ENCODE measurements at places on chromosomes 16 and 17. TPM values are rescaled to one million over a fixed set of nuclear protein-coding genes. Genes with fewer than 3 reads are reported as not detected.

DNA sequence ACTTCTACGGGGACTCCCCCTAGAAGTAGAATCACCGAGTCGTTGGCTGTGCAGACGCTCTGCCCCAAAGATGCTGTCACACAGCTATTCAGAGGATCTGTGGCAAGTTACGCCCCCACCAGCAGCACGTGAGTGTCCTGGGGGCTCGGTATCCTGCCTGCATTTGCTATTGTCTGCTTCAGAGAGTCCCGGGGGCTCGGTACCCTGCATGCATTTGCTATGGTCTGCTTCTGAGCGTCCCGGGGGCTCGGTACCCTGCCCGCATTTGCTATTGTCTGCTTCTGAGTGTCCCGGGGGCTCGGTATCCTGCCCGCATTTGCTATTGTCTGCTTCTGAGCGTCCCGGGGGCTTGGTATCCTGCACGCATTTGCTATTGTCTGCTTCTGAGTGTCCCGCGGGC, 23.8 kb upstream of the ZNF469 start:
- DNase-seq, result no peak
- no peaks in the 10 kb centered on the region for H3K27me3 ChIP-seq
- H3K4me1 ChIP-seq, result no peaks in the 10 kb centered on the region

DNA sequence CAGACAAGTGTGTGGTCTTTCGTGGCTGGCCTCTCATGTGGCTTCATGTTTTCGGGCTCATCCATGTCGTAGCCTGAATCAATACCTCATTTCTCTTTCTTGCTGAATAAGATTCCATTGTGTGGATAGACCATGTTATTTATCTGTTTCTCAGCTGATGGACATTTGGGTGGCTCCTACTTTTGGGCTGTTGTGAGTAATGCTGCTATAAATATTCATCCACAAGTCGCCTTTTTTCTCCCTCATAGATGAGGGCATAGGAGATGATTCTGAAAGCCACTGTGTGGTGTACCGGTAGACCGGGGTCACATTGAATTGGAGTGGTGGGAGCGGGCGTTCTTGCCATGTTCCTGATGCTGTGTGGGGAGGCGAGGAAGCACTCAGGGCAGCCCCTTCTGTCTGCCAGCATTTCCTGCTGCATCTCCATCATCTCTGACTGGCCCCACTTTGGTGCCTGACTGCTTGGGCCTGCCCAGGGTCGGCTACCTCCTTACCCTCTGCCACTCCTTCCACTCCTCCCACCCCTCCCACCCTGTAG, 40.1 kb downstream of the PRMT7 start:
- H3K27me3 ChIP-seq, result no peaks in the 10 kb centered on the region
- H3K36me3 ChIP-seq, result peaks cover 5% of the 10 kb centered on the region
- no peak for DNase-seq
- no peak overlapping the region for H3K4me3 ChIP-seq
- no peaks in the 10 kb centered on the region for H3K4me1 ChIP-seq

GRCh38 chr17:40325156-40326013, 16.4 kb downstream of the RARA start:
- no peak overlapping the region for H3K4me3 ChIP-seq
- H3K27me3 ChIP-seq, result no peaks in the 10 kb centered on the region
- no peak for DNase-seq
- no peak overlapping the region for H3K27ac ChIP-seq

CSH1 gene
- total RNA-seq, result not detected

PPP1R1B gene
- 13.4 TPM for total RNA-seq

LUC7L3 gene
- total RNA-seq, result 149 TPM

DNA sequence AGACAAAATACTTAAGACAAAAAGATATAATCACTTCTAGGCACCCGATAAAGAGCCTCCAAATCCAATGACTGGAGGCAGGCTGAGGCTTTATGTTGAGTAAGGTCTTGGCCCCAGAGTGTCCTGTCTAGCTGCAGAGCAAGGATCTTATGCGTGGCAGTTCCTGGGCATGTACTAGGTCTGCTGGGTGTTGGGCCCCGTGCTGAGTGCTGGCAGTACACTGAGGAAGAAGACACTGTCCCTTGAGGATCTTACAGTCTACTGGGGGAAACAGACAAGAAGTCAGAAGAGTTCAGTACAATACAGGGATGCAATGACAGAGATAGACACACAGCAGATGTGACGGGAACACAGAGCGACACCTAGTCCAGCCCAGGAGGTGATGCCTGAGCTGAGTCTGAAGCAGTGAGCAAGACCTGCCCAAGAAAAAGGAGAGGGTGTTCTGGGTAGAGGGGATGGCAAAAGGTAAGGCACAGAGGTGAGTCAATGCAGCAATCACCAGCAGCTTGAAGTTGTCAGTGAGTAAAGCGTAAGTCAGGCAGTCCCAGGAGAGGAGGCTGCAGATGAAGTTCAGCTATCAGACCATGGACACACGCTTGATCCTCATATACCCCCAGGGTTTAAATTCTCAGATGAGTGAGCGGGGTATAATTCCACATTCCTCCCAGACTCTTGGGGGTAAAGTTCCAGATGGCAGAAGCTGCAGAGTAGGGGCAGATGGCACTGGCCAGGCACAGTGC, 18.1 kb downstream of the MAP3K14 start:
- no peak overlapping the region for H3K27ac ChIP-seq
- no peak overlapping the region for H3K4me3 ChIP-seq
- H3K4me1 ChIP-seq, result peaks cover 31% of the 10 kb centered on the region
- no peak for DNase-seq
- H3K27me3 ChIP-seq, result no peaks in the 10 kb centered on the region

DNA sequence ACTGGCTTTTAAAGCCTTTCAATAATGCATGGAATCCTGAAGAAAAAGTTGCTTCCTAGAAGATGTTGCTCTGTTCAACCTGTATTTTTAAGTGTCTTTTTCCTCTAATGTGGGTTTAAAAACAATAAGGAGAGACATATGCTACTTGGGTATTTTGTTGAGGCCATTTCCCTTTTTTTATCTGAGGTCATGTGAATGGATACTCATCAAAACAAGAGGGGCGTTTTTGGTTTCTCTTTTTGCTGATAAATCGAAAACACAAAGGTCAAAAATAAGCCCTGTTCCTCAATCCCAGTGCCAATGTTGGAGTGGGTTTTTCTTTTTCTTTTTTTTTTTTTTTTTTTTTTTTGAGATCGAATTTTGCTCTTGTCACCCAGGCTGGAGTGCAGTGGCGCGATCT, 468.0 kb upstream of the RBFOX1 start:
- H3K4me3 ChIP-seq, result no peak overlapping the region
- H3K27ac ChIP-seq, result no peak overlapping the region
- H3K36me3 ChIP-seq, result no peaks in the 10 kb centered on the region
- no peaks in the 10 kb centered on the region for H3K4me1 ChIP-seq
- no peak for DNase-seq
- H3K27me3 ChIP-seq, result no peaks in the 10 kb centered on the region

DNA sequence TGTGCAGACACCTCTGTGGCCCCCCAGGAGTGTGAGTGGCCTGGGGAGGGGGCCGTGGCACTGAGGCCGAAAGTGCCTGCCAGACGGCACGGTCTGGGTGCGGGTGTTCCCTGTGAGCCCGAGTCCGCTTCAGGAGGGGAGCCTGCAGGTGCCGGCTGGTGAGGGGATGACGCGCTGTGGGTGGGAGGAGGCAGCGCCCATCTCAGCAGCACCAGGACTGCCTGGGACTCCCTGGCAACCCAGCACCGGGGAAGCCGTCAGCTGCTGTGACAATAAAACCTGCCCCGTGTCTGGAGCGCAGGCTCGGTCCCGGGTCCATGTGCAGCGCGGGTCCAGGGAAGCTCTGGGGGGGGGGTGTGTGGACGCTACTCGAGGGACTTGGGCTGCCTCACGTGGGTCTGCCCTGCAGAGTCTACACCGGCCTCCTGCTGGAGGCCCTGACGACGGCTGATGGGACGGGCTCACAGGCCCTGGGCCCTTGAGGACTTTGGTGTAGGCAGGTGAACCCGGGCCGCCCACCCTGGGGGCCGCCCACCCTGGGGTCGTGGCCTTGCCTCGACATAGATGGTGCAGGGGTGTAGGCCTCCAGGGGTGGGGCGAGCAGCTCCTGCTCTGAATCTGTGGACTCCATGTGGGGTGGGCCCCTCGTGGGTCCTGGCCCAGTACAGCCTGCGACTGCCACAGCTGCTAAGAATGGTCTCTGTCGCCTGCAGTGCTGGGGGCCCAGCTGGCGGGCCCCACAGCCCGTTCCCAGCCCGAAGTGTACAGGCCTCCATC, 5.9 kb upstream of the RAB40C start:
- peak; percentile 56 for DNase-seq
- no peak overlapping the region for H3K27ac ChIP-seq
- H3K36me3 ChIP-seq, result no peaks in the 10 kb centered on the region
- H3K4me3 ChIP-seq, result no peak overlapping the region

- no peaks in the 10 kb centered on the region for H3K27me3 ChIP-seq
- DNase-seq, result no peak
- H3K36me3 ChIP-seq, result no peaks in the 10 kb centered on the region
- H3K27ac ChIP-seq, result no peak overlapping the region
- no peaks in the 10 kb centered on the region for H3K4me1 ChIP-seq
Observed at GRCh38 chr17:73430848-73431247, 119.0 kb upstream of the CDC42EP4 start.

DNA sequence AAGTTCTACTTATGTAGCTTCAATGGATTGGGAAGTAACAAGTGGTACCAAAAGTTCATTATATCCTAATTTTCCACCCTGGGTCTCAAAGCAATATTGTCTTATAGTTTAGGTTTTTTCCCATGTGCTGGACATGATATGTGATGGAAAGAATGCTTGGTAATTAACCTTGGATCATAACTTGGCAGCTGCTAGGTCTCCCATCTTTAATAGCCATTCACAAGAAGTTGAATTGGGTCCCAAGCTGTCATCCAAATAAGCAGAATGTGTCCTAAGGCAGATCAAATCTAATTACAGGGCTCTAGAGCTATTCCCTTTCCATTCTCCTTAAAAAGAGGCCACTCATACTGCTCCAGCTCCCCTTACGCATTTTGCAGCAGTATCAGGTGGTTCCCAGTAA, 44.7 kb upstream of the KCNJ16 start:
- no peak overlapping the region for H3K27ac ChIP-seq
- H3K27me3 ChIP-seq, result no peaks in the 10 kb centered on the region
- no peaks in the 10 kb centered on the region for H3K4me1 ChIP-seq

- H3K27ac ChIP-seq, result no peak overlapping the region
- H3K4me3 ChIP-seq, result no peak overlapping the region
- no peak for DNase-seq
- no peaks in the 10 kb centered on the region for H3K27me3 ChIP-seq
- no peaks in the 10 kb centered on the region for H3K4me1 ChIP-seq
Observed at GRCh38 chr16:54901606-54902005, 29.1 kb upstream of the IRX5 start.

CIITA gene
- 6.1 TPM for total RNA-seq

NXPH3 gene
- 12.1 TPM for total RNA-seq

- H3K27ac ChIP-seq, result peak overlapping the region; percentile 64
- H3K4me1 ChIP-seq, result peaks cover 7% of the 10 kb centered on the region
- H3K4me3 ChIP-seq, result no peak overlapping the region
- DNase-seq, result peak; percentile 67
- H3K36me3 ChIP-seq, result no peaks in the 10 kb centered on the region
Observed at GRCh38 chr17:28908640-28909167, 5.8 kb upstream of the DHRS13 start.

- H3K4me1 ChIP-seq, result no peaks in the 10 kb centered on the region
- no peak overlapping the region for H3K27ac ChIP-seq
Observed at GRCh38 chr16:17508303-17508702, 37.5 kb upstream of the XYLT1 start.

GRCh38 chr17:13776027-13776551, 174.4 kb upstream of the HS3ST3A1 start:
- H3K36me3 ChIP-seq, result no peaks in the 10 kb centered on the region
- peaks cover 9% of the 10 kb centered on the region for H3K4me1 ChIP-seq
- peak; percentile 19 for DNase-seq
- H3K4me3 ChIP-seq, result no peak overlapping the region

GRCh38 chr16:81558444-81559175, 114.0 kb downstream of the CMIP start:
- H3K4me1 ChIP-seq, result peaks cover 9% of the 10 kb centered on the region
- no peaks in the 10 kb centered on the region for H3K27me3 ChIP-seq
- H3K4me3 ChIP-seq, result no peak overlapping the region
- DNase-seq, result no peak
- H3K36me3 ChIP-seq, result no peaks in the 10 kb centered on the region

DNA sequence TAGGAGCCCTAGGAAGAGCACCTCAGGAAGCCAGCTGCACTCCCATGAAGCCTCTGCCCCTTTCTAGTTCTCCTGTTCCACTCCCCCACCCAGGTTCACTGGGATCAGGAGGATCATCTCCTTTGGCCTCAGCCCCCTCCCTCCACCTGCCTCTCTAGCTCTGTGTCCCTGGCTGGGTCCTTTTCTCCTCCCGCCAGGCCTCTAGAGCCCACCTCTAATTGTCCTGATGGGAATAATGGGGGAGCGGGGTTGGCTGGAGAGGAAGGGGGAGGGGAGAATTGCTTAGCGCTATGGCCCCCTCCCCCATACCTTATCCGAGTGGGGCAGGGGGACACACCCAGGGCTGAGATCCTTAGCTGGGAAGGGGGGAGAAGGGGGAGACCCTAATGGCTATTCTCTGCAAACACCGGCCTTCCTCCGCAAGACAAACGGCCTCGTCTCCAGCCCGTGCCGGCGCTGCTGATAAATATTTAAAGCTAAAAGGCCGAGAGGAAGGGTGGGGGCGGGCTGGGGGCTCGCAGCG, 997 bp downstream of the HOXB7 start:
- H3K27me3 ChIP-seq, result peaks cover 5% of the 10 kb centered on the region
- no peak for DNase-seq
- H3K27ac ChIP-seq, result no peak overlapping the region
- peaks cover 2% of the 10 kb centered on the region for H3K4me1 ChIP-seq
- H3K36me3 ChIP-seq, result no peaks in the 10 kb centered on the region

DNA sequence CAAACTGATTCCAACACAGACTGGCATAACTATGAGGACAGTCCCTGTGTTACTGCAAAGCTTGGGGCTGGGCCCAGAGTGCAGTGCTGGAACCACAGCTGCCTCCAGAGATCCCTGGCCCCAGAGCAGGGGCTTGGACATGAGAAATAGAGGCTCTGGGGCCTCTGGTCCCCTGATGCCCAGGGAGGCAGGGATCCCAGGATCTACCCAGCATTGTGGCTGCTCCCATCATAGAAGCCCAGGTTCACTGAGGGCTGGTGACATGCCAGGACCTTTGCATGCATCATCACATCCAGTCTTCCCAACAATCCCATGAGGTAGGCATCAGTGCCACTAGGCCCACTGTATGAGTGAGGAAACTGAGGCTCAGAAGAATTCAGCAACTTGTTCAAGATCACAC, 95.8 kb downstream of the TMEM132E start:
- H3K4me1 ChIP-seq, result no peaks in the 10 kb centered on the region
- H3K36me3 ChIP-seq, result no peaks in the 10 kb centered on the region
- H3K4me3 ChIP-seq, result no peak overlapping the region
- H3K27ac ChIP-seq, result no peak overlapping the region
- H3K27me3 ChIP-seq, result no peaks in the 10 kb centered on the region

All from ovary (tissue), 10 donors.